ENCODE measurements at places on chromosomes 6 and 20.

GRCh38 chr6:125469915-125470314 is 168.1 kb upstream of the HDDC2 start:
- no peak for DNase-seq

GRCh38 chr6:29567991-29568390 is 8.5 kb upstream of the UBD start:
- DNase-seq, result no peak

DNA sequence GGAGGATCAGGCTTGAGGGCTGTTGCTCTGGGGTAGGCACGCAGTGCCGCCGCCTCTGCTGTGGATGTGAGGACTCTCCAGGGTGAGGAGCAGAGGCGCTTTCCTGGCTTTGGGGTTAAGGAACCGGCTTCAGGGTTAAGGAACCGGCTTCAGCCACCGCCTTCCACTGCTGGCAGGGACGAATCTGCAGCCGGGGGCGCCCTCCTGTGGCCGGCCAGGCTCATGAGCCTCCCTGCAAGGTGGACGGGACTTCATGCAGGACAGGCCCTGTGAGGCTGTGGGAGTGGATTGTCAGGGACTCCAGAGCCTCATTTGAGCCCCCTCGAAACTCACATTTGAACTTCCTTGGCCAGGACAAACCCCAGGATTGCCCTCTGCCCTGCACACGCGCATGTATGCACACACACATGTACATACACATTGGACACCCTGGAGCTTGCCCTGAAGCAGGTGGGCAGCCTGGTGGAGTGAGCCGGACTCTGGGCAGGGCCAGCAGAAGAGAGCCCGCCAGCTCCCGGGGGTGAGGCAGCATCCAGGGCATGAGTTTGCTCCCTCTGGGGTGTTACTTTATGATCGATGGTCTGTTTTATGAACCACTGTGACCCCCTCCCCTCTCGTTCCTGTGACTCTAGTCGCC is 146.9 kb downstream of the PHACTR3 start:
- DNase-seq, result peak; percentile 77

GRCh38 chr6:23447731-23448130 is 678.3 kb upstream of the NRSN1 start:
- no peak for DNase-seq

- no peak for DNase-seq
These were observed 27.1 kb downstream of the C20orf173 start for GRCh38 chr20:35502352-35502751.

DNA sequence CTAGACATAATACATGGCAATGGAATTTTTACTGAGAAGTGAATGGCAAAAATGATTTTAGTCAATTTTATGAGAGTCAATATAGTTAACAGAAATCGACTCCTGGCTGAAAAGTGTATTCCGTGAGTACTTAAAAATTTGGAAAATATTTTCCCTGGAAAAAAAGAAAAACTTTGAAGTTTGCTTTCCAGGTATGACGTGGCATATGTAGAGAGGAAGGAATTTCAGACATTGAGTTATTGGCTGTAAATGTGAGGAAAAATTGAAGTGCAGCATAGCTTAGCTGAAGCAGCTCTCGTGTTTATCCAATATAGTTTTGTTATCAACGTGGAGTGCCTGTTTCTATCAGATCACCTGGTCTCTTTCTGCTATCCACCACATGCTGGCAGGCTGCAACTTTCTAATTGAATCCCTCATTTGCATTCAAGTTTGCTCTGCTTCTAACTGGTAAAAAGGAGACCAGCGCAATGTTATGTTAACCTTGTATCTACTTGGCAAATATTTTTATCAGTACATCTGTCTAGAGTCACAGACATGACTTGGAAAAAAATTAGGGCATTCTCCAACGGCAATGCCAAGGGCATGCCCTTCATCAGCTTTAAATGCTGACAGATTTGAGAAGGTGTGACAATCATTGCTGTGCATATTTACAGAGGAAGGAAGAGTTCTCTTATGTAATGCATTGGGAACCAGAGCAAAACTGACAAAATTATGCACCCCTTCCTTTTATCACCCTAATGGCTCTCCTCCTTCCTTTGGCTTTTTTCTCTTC is 1102.8 kb upstream of the FLRT3 start:
- DNase-seq, result no peak

- no peak for DNase-seq
These were observed 14.9 kb upstream of the BHLHE23 start for GRCh38 chr20:63021356-63022321.

GRCh38 chr20:63350597-63351325 is 10.4 kb downstream of the CHRNA4 start:
- no peak for DNase-seq

- DNase-seq, result no peak
These were observed 4.0 kb downstream of the QKI start for GRCh38 chr6:163418311-163419029.

- DNase-seq, result no peak
These were observed 35.6 kb downstream of the SUN5 start for GRCh38 chr20:32968478-32969241.

GRCh38 chr6:110412360-110412759 is 3.0 kb downstream of the DDO start:
- DNase-seq, result no peak

GRCh38 chr20:5567644-5568043 is 182.6 kb upstream of the SHLD1 start:
- no peak for DNase-seq

DNA sequence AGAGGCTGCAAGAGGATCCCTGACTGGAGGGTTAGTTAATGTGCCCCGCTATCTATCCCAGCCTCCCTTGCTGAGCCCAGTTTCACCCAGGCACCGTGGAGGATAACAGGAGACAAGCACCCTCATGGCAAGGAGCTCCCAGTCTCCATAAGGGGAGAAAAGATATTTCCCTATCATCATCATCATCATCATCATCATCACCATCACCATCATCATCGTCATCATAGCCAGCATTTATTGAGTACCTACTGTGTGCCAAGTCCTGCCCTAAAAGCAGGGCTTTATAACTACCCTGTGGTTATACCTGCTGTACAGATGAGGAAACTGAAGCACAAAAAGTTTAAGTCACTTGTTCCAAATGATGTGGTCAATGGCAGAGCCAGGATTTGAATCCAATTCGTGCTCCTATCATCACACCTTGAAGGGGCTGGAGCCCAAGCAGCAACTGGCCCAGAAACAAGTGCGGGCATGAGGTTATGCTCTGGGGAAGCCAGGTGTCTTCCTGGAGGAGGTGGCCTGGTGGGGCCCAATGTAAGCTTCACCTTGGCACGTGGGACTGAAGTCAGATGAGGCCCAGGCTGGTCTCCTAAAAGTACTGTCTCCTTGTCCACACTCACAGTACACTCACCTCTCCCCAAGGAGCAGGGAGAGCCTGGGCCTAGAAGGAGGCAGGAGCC is 10.0 kb downstream of the GLP1R start:
- no peak for DNase-seq

GRCh38 chr6:25963426-25964123 is 973 bp downstream of the TRIM38 start:
- DNase-seq, result no peak

- no peak for DNase-seq
These were observed 391 bp downstream of the ADGRF1 start for GRCh38 chr6:47041741-47042140.

GRCh38 chr20:4729265-4729664 is 7.6 kb downstream of the PRND start:
- no peak for DNase-seq

GRCh38 chr20:36624944-36625324 is 19.4 kb downstream of the RAB5IF start:
- DNase-seq, result no peak

DNA sequence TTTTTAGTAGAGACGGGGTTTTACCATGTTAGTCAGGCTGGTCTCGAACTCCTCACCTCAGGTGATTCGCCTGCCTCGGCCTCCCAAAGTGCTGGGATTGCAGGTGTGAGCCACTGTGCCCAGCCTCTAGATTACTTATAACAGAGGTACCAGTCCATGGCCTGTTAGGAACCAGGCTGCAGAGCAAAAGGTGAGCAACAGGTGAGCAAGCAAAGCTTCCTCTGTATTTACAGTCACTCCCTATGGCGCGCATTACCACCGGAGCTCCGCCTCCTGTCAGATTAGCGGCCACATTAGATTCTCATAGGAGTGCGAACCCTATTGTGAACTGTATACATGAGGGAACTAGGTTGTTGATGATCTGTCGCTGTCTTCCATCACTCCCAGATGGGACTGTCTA is 178.0 kb upstream of the SALL4 start:
- DNase-seq, result no peak

DNA sequence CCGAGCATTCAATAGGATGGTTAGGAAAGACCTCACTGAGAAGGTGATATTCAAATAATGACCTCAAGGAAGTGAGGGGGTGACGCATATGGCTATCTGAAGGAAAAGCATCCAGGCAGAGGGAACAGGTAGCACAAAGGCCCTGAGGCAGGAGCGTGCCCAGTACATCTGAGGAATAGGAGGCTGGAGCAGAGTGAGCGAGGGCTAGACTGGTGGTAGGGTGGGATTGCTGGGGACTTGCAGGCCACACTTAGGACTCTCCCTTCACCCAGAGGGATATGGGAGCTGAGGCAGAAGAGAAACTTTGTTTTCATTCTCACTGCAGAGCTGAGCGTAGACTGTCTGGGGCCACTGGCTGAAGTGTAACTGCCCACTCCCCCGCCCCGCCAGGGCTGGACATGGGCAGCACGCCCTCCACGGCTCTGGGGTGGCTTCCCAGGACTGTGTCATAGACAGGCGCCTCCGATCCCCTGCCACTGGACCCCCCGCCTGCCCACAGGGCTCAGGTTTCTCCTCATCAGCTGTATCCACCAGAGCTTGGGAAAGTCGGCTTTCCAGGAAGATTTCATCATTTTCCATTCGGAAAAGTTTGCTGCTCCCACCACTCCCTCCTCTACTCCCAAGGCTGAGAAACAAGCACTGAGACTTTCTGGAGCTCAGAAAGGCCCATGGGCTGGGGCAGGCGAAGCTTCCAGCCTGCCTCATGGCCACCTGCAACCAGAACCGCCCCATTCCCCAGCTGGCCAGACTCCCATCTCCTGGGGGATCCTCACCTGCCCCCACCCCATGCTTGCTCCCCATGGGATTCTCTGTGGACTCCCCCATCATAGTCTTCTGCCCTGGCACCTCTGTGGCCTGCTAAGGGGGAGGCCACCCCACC is 142.6 kb downstream of the MRPL14 start:
- peak; percentile 2 for DNase-seq
